ENCODE measurements at places on chromosomes 5 and 9.

- no peak for DNase-seq
These were observed 322.6 kb upstream of the ACTBL2 start for GRCh38 chr5:57805170-57805569.

GRCh38 chr5:14584848-14585247 lies 3.3 kb downstream of the OTULINL start:
- no peak for DNase-seq

GRCh38 chr9:20291201-20291600 lies 331.1 kb downstream of the MLLT3 start:
- no peak for DNase-seq

DNA sequence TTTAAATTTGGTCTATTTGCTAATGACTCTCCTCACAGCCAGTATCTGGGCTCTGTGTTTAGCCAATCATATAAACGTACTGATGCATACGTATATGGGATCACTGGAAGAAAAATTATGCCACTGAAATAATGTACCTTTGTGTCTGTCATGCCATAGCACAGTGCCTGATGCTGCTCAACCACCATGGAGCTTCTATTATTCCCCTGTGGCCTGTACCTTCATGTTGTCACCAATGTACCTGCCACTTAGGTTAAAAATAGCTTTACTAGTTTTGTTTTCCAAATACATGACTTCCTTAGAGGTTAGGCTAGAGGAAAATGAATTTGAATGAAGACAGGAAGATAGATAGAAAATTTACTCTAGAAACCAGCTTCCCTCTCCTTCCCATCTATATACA lies 34.6 kb downstream of the HACD4 start:
- no peak for DNase-seq

- DNase-seq: no peak
These were observed 421.1 kb downstream of the KIF4B start for GRCh38 chr5:155434681-155435080.

GRCh38 chr5:172664018-172664417 lies 23.0 kb downstream of the NEURL1B start:
- no peak for DNase-seq

GRCh38 chr5:109721741-109722140 lies 32.0 kb downstream of the MAN2A1 start:
- DNase-seq: no peak

- no peak for DNase-seq
These were observed 123.9 kb downstream of the RAB3C start for GRCh38 chr5:58706736-58707135.

GRCh38 chr5:75733767-75734166 lies 16.5 kb upstream of the POC5 start:
- DNase-seq: no peak

DNA sequence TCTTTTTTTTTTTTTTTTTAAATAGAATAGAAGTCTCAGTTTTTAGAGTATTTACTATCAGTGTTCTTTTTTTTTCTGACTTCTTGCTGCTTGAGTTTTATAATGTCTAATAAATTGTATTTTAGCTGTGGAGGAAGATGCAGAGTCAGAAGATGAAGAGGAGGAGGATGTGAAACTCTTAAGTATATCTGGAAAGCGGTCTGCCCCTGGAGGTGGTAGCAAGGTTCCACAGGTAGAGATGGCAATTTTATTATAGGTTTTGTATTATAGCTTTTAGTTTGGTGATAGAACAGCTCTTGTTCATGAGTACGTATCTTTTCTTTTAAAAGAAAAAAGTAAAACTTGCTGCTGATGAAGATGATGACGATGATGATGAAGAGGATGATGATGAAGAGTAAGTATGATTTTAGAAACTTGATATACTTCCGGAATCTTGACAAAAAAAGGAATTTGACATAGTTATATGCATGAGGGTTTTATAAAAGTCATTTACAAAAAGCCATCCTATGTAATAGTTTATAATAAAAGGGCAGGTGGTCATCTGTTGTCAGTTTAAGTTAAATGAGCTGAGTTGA lies 5.0 kb downstream of the NPM1 start:
- DNase-seq: no peak

DNA sequence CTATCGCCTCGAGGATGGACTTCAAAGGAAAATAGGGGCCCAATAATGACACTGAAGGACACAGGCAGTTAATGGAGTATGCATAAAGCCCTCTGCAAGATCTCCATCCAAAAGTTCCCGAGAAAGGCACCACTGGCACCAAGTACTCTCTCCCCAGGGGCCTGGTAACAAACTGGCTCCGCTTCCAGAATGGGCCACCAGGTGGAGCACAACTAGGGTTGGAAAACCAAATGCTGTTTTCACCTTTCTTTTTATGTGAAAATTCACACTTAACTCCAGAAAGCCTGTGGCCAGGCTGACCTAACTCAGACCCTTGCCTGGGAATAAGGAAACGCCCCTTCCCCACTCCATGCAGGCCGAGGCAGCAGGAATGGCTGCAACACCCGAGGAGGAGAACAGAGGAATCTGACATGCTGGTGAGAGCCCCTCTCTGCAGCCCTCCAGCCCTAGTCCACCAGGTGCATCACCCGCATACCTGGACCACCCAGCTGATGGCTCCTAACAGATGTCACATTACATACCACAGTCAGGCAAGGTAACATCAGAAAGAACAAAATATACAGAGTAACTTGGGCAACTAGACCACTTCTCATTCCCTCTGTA lies 42.8 kb downstream of the CAMSAP1 start:
- peak; percentile 42 for DNase-seq

GRCh38 chr9:99601571-99602111 lies 220.0 kb upstream of the NR4A3 start:
- no peak for DNase-seq

DNA sequence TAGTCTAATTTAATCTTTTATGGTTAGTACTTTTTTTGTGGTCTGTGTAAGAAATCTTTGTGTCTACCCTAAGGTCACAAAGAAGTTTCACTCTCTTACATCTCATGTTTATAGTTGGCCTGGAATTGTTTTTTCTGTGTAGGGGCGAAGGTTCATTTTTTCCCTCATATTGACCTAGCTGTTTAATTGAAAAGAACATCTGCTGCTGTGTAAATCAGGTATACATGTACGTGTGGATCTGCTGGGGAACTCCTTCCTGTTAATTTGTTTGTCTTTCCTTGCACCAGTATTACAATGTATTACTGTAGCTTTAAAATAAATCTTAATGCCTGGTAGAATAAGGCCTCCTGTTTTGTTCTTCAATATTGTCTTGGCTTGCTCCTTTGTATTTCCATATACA lies 37.8 kb downstream of the EXOSC2 start:
- DNase-seq: no peak

DNA sequence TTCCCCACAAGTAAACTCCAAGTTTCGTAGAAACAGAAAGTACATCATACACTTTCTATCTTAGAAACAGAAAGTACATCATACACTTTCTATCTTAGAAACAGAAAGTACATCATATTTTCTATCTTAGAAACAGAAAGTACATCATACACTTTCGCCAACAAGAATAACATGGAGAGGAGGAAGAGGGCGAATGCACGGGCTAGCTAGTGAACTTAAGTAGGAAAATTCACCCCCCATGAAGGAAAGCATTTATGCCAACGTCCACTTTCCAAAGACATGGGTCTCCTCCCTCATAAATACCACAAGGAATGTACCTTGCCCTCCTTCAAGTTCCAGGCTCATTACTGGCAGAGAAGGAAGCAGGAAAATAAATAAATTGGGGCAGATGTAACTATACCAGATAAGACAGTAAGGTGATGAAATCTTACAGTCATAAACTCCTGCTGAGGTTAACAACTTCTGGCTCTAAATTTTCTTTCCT lies 64.7 kb downstream of the FRMD3 start:
- DNase-seq: no peak

DNA sequence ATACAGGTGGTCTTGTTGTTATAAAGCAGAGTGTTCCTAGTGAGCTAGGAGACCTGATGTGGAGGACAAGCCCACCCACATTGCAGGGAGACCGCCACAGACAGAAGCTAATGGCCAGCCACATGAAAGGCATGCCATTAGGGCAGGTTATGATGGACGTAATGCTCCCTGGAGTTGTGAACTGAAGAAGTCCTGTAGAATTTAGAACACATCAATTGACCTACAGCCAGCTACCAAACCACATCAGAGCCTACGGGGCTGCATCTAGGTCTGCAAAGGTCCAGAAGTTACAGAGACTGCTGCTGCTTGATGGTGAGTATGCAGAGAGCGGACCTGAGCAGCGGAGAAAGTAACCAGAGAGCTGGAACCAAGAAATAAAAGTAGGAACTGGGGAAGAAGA lies 116.6 kb downstream of the LPAR1 start:
- DNase-seq: no peak

DNA sequence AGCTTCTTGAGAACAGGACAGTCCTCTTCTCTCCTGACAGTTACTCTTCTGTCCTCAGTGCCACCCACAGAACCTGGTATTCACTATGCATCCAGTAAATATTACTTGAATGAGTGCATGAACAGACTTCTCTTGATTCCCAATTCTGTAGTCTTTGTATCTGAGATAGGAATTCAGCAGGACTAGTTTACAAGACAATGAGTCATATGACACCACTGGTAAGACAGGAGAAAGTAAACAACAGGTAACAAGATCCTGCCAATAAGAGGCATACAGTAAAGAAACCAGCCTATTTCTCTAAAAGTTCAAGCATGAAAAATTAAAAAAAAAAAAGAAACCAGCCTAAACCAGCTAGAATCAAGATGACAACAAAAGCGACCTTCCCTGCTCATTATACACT lies 6.2 kb downstream of the ZNF883 start:
- DNase-seq: no peak

DNA sequence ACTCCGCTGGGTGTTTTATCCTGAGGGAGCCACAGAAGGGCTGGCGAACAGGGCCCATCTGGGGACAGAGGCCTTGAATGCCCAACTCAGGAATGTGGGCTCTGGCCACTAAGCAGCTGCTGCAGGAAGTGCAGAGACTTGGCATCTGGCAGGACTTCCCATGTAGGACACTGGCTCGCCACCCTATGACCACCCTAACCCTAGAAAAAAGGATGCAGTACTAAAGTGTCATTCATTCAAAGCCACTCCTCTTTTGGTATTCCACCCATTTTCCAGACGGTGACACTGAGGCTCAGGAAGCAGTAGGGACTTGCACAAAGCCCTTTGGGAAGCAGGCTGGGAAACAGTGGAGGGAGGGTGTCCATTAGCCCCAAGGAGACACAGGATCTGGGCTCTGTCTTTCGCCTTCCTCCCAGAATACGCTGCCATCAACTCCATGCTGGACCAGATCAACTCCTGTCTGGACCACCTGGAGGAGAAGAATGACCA lies 3.0 kb downstream of the BBLN start:
- no peak for DNase-seq

- no peak for DNase-seq
These were observed 5.1 kb upstream of the ELAVL2 start for GRCh38 chr9:23830929-23831730.

- DNase-seq: no peak
These were observed 36.6 kb downstream of the SLC46A2 start for GRCh38 chr9:112853882-112854585.

DNA sequence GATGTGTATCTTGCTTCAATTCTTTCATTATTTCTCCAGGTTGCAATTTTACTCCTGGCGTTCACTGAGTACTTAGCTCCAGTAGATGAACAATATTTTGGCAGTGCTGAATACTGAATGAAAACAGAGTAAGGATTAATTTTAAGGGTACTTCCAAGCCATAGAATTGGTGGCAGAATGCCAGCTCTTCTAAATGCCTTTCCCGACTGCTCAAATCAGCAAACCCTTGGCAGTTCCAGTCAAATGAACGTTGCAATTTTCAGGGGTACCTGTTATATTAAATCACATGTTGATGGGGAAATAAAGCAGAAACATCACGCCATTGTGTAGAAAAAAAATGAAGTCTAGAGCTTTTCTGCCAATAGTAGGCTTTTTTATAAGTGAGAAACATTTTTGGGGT lies 282.4 kb upstream of the RPS23 start:
- DNase-seq: no peak

GRCh38 chr5:172543484-172544298 lies 89.4 kb upstream of the SH3PXD2B start:
- DNase-seq: no peak

DNA sequence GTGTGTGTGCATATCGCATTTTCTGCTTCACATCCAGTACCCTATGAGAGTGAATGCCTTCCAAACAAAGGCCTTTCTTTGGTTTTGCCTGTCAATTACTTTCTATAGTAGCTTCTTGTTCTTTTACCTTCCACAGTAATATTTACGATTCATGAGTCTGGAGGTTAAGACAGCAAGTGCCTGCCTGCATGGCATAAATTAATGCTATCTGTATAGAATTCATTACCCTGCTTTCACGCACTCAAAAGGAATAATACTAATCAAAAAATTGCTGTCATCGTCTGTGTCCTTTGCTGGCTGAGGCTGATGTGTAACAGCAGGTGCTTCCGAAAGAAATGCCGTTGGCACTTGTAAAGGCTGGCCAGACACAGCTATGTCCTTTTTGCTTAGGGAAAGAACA lies 1304.4 kb upstream of the CDH6 start:
- no peak for DNase-seq

- DNase-seq: no peak
These were observed 150.8 kb downstream of the GRIA1 start for GRCh38 chr5:153641183-153641688.

- no peak for DNase-seq
These were observed 220.2 kb downstream of the EFNA5 start for GRCh38 chr5:107450531-107450930.

GRCh38 chr5:125043781-125044391 lies 297.4 kb upstream of the ZNF608 start:
- no peak for DNase-seq

- no peak for DNase-seq
These were observed 33.6 kb downstream of the PDE6A start for GRCh38 chr5:149911031-149911430.

- no peak for DNase-seq
These were observed 678 bp downstream of the SLC2A6 start for GRCh38 chr9:133477992-133478850.

- no peak for DNase-seq
These were observed 681 bp downstream of the CPLANE1 start for GRCh38 chr5:37248421-37248969.

DNA sequence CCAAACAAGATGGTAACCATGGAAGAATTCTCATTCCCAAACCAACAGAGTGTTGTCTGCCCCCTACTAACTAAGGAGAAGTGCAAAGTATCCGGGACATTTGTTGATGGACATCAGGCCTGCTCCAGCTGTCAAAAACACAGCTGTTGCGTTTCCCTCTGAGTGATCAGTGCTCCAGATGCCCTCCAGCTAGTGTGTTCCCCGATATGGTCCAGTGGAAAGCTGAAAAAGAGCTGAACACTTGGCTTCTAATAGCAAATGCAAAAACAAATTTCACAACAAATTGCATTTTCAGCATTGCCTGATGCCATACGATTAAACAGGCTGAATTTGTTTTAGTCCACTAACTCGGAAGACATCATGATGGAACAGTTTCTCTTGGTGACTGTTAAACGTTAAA lies 1398.7 kb downstream of the PTPRD start:
- DNase-seq: no peak

- no peak for DNase-seq
These were observed 509.9 kb downstream of the RAB3C start for GRCh38 chr5:59092758-59093157.

GRCh38 chr5:153883854-153884611 lies 154.7 kb downstream of the FAM114A2 start:
- no peak for DNase-seq
